ENCODE measurements at places on chromosomes 16 and 17.

GRCh38 chr17:79294459-79295071 is 219.9 kb downstream of the ENGASE start:
- peak; percentile 42 for DNase-seq

DNA sequence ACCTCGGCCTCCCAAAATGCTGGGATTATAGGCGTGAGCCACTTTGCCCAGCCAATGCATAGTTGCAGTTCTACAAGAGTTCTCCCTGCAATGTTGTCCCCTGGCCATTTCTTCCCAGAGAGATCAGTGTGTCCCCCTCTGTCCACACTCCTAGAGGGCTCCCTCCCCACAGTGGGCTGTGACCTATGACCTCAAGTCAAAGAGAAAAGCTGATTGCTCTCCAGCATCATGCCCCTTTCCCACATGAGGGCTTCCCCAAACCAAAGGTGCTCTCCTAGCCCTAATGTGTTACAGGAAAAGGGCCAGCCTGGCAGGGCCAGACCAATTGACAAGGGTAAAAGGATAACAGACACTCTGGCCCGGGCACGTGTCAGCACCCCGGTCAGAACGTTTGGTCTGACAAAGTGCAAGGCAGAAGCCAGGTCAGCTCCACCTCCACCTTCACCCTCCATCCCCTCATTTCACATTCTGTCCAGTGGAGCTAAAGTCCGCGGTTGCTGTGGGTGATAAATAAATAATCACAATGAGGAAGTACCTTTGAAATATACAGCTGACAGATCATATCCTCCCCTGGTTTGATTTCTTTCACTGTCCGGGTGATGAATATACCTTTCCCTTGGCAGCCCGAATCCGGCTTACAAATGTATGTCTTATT is 17.8 kb downstream of the TTLL6 start:
- no peak for DNase-seq

- DNase-seq: no peak
These were observed 12.8 kb downstream of the CTRB1 start for GRCh38 chr16:75231570-75231969.

DNA sequence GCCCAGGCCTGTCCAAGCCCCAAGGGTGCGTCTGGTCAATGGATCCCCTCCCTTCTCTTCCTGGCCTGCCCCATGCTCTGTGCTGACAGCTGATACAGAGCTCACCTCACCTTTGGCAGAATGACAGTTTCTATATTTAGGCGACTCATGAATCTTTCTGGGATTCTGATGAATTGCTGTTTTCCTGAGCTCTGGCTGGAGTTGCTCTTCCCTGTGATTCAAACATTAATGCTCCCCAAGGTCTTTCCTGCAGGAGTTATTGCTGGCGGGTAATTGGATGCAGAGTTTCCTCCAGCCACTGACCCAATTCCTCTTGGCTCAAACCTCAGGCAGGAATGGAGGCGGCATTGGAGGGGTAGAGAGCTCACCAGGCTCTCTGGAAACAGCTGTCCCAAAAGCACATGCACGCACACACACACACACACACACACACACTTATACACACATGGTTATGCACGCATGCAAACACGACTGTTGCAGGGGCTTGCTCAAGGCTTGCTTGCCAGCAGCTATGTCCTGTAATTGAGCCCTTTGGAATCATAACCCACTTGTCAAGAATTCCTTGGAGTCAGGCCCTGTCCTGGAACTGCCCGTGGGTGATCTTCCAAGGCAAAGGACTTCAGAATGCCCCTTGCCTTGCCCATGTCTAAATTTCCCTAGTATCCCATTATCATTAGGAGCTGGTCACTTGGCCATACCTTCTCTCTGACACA is 128.8 kb downstream of the ASIC2 start:
- DNase-seq: no peak

- no peak for DNase-seq
These were observed 293.8 kb upstream of the AXIN2 start for GRCh38 chr17:65855245-65855644.

GRCh38 chr16:86389566-86390328 is 120.6 kb upstream of the FOXF1 start:
- DNase-seq: no peak

DNA sequence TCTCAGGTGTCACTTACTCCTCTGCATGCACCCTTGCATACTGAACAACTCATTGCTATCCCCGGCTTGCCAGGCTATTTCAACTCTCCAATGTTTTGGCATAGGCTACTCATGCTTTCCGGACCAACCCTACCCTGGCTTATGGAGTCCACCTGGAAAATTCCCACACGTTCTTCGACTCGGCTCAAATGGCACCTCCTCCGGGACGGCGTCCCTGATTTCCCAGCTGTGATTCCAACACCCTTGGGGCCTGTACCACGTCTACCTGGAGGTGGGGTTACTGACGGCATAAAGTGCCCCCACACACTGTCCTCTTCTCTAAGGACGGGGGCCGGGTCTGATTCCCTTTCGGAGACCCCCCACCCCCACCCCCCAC is 498 bp downstream of the SMYD4 start:
- no peak for DNase-seq

DNA sequence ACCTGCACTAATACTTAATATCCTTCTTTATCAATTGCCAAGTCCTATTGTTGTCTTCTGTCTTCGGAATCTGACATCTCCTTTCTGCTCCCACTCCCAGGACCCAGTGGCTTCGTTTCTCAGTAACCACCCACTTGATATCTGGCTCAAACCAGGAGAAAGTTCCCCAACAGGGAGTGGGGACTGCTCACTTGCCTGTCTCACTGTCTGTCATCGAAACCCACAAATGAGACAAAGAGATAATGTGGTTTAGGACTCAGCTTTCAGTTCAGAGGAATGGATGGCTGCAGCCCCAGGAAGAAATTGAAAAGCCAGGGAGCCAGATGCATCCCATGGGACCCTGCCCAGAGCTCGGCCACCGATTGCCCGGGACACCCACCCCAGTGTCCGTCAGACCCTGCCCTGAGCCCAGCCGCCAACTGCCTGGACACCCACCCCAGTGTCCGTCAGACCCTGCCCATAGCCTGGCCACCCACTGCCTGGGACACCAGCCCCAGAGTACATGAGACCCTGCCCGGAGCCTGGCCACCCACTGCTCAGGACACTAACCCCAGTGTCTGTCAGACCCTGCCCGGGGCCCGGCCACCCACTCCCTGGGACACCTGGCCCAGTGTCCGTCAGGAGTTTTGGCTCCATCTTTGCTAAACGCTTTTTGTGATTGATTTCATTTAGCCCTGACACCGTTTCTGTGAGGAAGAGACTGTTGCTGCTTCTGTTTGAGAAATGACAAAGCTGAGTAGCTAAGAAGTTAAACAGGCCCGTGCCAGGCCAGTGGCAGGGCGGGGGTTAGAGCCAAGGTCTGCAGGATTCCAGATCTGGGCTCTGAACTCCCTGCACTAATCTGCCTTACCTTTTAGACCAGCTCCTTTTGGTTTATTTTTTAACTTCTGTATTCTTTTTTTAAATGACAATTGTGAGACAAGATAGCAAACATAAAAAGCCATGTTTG is 251.4 kb downstream of the PHKB start:
- no peak for DNase-seq

DNA sequence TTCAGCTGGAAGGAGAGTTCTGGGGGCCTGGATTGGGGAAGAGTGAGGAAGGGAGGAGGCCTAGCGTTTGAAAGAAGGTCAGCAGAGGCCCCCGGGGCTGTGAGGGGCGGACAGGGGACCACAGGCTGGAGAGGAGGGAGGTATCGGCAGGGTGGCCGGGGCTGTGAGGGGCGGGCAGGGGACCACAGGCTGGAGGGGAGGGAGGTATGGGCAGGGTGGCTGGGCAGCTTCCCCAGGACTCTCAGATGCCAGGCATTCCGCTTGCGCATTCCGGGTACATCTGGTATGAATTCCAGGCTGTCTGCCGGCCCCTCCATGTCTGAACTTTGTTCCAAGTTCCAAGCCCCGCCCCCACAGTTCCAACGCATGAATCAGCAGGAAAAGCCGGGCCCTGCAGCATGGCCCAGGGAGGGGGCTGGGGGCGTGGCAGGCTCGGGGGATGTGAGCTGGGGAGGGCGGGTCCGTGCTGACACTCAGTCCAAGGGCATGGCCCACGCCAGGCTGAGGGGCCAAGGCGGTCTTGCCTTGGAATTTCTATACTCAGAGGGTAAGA is 4.3 kb upstream of the TLCD2 start:
- DNase-seq: peak; percentile 39

DNA sequence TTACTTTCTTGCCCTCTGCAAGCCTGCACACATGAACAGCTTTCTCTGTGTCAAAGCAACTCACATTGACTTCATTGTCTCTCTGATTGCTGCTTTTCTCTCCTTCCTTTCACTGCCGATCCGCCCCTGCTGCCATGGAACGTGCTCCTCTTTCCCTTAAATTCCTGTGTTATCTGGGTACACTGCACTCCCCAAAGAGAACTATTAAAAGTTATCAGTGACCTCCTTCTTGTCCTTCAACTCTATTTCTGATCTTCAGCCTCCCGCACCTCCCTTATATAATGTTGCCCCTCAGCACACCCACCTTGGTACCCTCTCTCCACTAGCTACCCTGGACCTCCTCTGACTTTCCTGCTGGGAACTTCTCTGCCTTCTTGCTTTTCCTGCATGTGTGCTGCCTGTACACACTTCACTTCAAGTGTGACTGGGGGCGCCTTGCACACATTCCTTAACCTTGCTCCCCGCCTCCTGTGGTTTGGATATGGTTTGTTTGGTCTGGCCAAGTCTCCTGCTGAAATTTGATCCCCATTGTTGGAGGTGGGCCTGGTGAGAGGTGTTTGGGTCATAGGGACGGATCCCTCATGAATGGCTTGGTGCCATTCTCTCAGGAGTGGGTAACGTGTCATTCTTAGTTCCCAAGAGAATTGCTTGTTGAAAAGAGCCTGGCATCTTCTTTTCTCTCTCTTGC is 26.7 kb upstream of the PMP22 start:
- no peak for DNase-seq

DNA sequence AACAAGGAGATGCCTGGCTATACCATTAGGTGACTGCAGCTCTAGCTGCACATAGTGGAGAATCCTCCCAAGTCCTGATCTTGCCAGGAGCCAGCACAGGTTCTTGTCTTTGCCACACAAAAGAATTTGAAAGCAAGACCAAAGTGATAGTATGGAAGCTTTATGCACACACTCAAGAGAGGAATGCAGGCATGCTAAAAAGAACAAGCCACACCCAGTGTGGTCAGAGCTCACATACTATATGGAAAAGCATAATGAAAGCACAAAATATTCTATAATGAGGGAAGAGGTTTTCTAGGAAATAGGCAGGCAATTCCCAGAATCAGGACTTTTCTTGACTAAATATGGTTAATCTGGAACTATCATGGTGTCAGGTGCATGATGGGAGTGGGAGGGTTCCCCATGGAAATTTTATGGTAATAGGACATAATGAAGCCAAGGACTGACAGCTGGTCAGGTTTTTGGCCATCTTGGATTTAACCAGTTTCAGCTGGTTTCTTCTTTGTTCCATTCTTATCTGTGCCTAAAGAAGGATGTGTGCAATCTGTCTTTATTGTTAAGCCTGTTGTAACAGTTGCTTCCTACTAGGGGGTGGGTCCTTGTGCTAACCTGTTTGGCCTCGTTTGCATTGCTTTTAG is 171.6 kb downstream of the ZNF18 start:
- no peak for DNase-seq

GRCh38 chr17:17258998-17259397 is 22.0 kb upstream of the FLCN start:
- no peak for DNase-seq

DNA sequence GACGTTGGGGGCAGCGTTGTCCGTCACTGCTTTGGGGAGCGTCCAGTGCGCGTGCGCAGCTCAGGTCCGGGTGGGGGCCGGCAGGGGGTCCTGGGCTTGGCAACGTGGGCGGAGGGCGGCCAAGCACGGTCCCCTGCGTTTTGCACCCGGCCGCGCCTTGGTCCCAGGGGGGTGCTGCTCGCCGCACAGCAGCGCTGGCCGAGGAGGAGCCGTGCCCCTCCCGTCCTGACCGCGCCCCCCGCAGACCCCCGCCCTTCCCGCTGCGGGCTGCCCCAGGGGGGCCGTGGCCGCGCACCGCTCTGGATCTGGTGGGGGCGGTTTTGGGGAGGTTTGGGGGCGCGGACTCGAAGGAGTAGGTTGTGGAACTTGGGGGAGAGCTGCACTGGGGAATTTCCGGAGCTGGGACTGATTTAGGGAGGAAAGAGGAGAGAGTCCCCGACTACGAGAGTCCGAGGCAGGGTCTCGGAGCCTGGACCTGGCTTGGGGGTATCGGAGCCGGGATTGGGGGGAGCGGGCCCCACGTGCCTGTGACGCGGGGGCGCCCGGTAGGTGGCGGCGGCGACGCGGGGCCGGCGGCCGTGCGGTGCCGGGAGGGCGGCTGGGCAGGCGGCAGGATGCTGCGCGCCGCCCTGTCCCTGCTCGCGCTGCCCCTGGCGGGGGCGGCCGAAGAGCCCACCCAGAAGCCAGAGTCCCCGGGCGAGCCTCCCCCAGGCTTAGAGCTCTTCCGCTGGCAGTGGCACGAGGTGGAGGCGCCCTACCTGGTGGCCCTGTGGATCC is at the start of gene SLC9A5:
Gene SLC9A5 (plus strand): TSS at position 579 of the 777 bp plus-strand sequence. CDS start 36 bp downstream, at position 615.
- peak; percentile 39 for DNase-seq
